ENCODE measurements at places on chromosomes 5 and 9.

- DNase-seq, result no peak
These were observed 472.0 kb downstream of the NFIB start for GRCh38 chr9:13841746-13842462.

DNA sequence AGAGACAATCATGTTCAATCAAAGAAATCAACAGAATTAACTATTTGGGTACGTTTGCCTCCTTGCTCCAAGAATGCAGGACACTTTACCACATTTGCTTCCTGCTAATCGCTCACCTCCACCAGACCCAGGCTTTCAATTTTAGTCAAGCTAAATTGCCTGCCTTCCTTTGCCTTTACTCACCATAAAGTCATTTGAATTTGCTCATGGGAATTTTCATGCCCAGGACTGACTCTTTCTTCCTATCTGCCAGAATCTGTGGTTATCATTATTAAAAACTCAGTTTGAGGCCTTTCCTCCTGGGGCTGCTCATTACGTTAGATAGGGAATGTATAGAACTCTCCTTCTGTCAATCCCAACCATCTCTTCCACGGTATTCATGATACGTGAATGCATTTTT is 1935.3 kb upstream of the WWC1 start:
- DNase-seq, result no peak

- no peak for DNase-seq
These were observed 81.5 kb downstream of the SHB start for GRCh38 chr9:37987467-37987981.

DNA sequence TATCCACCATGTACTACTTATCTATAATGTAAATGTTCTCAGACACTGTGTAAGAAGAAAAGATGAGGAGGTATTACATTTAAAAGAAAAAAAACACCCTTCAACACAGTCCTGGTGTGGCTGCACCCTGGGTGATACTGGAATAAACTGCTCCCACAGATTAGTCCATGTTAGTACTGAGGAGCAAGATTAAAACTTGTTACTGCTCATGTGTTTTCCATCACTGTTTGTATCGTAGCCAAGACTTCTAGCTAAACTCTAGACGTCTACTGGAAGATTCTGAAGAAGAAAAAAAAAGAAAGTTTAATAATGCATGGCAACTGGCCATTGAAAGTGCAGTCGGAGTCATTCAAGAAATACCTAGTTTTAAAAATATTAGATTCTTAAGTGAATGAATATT is at the start of gene ASPN:
Gene ASPN, minus strand, starts transcription at position 178 of the 400 bp plus-strand sequence.
- no peak for DNase-seq

DNA sequence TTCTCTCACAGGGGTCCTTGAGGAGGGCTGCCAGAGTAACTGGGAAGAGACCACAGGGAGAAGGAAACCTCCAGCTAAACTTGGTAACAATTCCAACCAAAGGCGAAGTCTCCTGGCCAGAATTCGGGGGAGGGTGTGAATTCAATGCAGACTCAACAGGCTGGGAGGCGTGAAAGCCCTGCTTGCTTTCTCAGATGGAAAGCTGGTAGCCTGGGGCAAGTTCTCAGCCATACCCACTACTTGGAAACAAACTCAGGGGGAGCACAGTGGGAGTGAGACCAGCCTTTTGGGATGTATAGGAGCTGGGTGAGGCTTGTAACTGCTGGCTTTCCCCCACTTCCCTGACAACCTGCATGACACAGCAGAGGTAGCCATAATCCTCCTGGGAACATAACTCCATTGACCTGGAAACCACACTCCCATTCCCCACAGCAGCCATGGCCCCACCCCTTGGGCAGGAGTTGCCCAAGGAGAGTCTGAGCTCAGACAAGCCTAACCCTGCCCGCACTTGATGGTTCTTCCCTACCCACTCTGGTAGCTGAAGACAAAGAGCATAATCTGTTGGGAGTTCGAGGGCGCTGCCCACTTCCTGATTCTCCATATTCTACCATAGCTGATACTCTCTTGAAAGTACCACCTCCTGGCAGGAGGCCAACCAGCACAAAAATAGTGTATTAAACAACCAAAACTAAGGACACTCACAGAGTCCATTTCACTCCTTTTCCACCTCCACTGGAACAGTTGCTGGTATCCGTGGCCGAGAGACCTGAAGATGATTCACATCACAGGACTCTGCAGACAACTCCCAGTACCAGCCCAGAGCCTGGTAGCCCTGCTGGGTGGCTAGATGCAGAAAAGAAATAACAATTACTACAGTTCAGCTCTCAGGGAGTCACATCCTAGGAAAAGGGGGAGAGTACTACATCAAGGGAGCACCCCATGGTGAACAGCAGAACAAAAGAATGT is 123.8 kb downstream of the FAM170A start:
- no peak for DNase-seq

DNA sequence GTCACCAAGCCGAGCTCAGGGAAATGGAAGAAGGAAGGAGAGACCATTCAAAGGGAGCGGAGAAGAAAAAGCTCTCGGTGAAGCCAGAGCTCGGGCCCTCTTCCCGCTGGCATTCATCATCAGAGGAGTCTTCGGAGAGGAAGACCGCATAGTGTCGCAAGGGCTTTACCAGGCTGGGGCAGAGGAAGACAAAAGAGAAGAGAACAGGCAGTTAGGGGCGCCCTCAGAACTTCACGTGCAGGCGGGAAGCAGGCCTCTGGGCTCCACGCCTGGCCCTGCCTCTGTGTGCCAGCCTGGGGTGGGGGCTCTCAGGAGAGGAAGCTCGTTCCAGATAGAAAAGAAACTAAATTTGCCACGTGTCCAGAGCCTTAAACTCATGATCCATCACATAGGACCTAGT is 31.7 kb downstream of the CRB2 start:
- no peak for DNase-seq
